ENCODE measurements at places on chromosomes 16 and 17.

DNA sequence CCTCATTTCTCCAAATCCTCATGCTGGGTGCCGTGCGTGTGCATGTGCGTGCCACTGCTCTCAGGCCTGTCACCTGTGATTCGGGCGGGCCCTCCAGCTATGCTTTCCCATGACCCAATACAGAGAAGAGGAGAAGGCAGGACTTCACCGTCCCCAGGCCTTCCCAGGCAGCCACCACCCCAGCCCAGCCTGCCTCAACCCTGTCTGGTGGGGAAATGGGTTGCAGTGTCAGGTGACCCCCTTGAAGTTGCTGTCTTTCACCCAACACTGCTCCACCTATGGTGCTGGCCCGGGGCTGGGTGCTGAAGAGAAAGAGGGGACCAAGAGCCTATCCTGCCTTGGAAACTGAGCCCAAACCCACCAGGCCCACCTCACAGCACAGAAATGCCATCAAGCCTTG lies 94.7 kb downstream of the GOSR1 start:
- DNase-seq: no peak

GRCh38 chr16:55349867-55350266 lies 25.9 kb downstream of the IRX6 start:
- DNase-seq: no peak

DNA sequence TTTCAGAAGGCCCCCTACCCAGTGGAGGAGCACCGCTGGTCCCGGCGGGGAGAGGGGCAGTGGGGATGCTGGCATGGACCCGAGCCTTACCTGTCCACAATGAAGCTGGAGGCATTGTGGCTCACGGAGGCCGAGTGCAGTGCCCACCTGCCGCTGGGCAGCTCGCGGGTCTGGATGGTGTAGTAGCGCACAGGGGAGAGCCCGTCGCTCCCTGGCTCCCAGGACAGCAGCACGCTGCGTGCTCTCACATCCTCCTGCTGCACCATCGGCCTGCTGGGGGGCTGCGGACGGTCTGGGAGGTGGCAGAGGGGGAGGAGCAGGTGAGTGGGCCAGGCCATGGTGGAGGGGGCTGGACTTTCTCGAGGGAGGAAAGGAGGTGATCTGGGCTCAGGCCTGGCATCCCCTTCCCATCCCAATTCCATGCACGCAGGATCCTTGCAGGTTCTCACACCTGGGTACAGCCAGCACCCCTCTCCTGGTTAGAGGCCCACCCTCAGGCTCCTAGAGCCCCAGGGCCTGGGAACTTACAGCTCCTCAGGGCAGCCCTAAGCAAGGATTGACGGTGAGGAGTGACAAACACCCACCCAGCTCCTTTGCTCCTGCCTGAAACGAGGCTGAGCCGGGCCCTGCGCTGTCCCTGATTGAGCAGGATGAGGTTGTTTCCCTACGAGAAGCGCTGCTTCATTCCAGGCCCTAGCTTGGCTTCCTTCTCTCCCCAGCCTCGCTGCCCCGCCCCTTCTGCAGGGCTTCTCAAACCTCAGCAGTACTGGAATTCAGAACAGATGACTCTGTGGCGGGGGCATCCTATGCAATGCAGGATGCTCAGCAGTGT lies 76.2 kb upstream of the CDC42EP4 start:
- no peak for DNase-seq

DNA sequence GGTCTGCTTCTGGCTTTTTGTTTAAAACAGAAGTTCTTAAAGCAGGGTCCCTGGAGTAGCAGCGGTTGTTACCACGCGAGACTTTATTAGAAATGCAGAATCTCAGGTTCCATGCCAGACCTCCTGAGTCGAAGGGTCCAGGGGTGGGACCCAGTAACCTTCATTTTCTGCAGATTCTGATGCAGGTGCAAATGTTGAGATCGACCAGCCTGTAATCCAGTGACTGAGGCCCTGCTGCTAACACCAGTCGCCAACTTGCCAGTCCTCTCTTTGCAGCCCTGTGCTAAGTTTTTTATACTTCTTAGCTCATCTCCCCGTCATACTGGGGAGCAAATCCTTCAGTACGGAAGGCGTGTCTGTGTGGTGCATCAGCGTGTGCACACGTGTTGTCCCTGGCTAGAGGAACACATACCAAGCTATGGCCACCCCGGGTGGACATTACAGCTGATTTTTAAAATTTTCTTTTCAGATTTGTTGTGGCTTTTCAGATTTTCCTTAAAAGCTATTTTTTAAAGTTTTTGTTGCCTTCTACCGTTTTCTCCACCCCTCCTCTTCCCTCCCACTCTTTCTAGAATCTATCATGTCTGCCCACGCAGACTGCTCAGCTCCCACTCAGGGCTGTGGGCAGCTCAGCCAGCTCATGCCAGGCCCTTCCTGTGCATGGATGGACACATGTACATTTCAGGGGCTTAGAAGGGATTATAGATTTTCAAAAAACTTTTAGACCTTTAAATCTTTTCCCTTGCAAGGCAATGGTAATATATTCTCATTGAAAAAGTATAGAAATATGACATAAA lies 57.7 kb downstream of the MEAK7 start:
- DNase-seq: no peak

GRCh38 chr17:19646788-19647696 lies 1.5 kb upstream of the ALDH3A2 start:
- DNase-seq: no peak

- DNase-seq: no peak
Measured at GRCh38 chr17:4007346-4008081, 43.3 kb upstream of the ATP2A3 start.

DNA sequence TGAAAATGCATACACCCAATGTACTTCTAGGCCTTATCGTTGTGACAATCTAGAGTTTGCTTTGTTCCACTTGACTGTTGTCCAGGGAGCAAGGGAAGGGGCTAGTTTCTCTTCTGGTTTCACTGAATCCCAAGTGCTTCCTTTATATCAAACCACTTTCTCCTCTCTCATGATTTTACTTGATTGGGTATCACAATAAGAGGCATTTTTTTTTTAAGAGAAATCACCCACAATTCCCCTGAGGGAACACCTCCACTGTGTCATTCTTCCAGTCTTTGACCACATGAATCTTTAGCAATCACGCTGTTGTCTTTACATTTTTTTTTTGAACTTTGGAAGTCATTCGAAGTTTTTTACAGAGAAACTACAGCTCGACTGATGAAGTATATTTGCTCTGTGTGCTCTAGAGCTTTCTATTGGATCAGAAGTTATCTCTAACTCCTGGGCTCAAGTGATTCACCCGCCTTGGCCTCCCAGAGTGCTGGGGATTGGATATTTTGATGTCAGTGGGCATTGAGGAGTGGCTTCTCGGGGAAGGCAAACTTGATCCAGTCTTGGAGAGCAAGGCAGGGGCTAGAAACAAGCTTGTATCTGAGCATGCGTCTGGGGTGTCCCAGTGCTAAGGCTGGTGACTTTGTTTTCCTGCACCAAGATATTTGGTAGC lies 3.0 kb downstream of the CDH1 start:
- no peak for DNase-seq

DNA sequence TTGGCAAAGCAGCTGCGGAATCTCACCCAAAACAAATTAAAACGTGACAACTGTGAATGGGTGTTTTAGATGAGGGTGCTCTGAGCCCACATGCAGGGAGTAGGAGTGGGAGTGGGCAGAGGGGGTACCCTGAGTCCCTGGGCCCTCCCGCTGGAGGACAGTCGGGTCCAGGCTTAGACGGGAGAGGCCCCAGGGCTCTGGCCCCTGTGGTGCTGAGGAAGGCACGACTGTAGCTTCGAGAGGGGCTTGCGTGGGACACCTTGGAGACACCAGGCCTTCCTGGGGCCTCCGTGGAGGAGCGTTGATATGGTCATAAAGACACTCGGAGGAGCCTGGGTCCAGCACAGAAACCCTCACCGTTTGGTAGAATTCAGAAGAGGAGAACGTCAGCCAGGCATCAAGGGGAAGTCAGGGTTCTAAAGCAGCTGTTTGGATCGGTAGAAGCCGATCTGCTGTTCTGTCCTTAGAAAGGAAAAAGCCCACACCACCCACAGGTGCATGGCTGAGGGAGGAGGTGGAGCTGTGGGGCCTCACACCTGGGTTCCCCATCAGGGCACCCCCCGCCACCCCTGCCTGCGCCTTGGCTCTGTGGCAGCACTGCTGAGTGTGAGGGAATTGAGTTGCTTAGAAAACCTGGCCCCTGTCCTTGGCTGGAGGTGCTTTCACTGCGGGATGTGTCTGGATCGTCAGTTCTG lies 18.4 kb downstream of the DBNDD1 start:
- no peak for DNase-seq

DNA sequence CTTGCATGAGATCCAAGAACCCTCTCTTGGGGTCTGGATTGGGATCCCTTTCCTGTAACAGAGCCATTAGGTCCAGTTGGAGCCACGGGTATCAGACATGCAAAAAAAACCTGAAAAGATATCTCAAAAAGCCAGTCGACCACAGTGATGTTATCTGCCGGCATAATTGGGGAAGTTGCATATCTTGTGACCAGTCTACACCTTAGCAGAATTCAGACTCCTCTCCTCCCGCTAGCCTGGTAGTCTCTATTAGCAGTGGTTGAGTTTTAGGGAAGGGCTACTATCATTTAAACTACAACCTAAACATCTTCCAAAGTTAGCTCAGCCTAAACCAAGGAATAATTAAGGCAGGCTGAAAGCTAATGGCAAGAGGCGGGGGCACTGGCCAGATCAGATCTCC lies 16.2 kb upstream of the PSMD7 start:
- DNase-seq: no peak

DNA sequence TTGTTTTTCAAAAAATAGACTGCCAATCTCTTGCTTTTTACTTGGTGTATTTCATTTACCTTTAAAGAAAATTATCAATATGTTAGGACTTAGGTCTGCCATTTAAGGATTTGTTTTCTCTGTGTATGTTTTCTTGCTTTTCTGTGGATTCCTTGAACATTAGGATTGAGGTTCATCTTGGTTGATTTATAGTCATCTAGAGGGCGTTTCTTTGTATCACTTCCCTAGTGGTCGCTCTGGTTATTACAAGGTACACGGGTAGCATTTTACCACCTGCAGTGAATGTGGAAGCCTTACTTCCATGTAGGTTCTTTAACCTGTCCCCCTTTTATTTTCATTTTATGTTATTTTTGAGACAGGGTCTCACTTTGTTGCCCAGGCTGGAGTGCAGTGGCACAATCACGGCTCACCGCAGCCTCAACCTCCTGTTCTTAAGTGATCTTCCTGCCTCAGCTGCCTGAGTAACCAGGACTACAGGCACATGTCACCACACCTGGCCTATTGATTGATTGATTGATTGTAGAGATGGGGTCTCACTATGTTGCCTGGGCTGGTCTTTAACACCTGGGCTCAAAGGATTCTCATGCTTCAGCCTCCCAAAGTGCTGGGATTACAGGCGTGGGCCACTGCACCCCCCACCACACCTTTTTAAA lies 35.2 kb upstream of the CBX4 start:
- no peak for DNase-seq

GRCh38 chr17:74231928-74232907 lies 18.8 kb downstream of the TTYH2 start:
- no peak for DNase-seq

DNA sequence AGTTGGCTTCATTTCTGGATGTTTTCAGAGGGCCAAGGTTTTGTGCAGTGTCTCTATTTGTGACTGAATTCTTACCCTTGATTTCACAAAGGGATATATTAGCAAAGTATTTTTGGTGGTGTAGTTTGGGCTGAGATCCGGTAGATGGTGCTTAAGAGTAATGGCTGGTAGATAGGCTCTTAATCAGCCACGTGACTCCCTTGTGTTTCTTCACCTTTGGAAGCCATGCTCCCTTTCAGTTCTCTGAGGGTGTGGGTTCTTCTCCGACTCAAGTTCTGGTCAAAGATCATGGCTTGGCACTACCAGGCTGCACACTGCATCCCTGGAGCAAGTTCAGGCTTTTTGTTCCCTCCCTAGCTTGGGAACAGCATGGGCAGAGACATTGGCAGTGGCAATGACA lies 887.3 kb downstream of the CDH8 start:
- DNase-seq: no peak

DNA sequence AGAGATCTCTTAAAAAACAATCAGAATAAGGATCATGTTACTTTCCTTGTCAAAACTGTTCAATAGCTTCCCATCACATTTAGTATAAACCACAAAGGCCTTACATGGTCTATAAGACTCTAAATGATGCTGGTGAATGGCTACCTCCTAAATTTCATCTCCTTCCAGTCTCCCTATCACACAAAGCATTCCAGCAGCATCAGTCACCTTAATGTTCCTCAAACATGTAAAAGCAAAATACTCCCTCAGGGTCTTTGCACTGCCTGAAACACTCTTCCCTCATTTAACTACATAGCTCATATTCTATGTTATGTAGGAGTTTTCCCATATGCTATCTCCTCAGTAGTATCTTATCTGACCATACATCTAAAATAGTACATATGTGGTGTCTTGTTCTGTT lies 53.5 kb upstream of the INTS2 start:
- no peak for DNase-seq

GRCh38 chr16:57648125-57648524 lies 19.7 kb downstream of the ADGRG1 start:
- peak; percentile 20 for DNase-seq

DNA sequence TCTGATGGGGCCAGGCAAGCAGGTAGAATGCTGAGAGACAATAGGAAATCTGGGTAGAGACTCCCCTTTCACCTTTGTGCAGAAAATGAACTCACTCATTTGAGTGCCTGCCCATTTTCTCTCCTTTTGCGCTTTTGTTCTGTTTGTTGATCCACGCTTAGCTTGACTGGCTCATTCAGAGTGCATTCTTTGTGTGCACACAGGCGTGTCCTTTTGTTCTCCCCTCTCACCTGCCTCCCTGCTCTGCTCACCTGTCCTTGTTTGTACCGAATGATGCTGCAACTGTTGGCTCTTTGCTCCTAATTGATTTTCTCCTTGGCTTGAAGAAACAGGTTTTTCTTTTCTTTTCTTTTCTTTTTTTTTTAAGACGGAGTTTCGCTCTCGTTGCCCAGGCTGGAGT lies 15.8 kb downstream of the PGS1 start:
- DNase-seq: no peak

DNA sequence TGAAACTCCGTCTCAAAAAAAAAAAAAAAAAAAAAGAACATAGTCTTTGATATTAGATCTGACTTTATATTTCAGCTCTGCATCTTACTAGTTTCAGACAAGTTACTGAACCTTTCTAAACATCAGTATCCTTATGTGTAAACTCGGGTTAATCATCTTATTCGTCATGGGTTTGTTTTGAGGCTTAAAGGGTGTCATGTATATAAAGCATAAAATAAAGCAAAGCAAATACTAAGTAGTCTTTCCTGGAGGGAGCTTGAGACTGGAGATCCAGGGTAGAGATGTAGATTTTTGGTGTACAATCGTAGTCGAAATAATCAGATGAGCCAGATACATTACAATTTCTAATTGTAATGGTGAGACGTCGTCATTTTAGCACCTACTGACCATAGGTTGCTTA lies 7.8 kb downstream of the BCAS3 start:
- DNase-seq: no peak

DNA sequence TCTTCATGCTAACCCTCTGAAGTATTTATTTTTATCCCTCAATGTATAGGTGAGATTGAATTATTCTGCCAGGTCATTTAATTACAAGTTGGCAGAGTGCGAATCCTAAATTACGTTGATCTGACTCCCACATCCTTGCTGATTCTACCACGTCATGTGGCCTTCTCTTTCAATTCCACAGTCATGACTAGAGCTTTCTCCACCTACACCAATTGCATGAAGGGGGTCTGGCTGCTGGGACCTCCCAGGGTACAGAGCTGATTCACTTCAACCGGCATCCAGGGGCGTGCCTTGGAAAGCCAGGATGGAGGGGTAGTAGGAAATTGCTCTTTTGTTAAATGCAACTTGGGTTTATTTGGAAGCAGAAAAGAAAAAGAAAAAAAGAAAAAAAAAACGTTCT lies 41.1 kb upstream of the CDH13 start:
- no peak for DNase-seq

GRCh38 chr16:49377196-49377755 lies 3.7 kb downstream of the C16orf78 start:
- DNase-seq: no peak

GRCh38 chr16:85789773-85790172 lies 9.6 kb downstream of the EMC8 start:
- DNase-seq: no peak
